ENCODE measurements at places on chromosomes 16 and 17.

GRCh38 chr17:17405673-17406072 is 71.1 kb upstream of the MED9 start:
- no peak for DNase-seq

GRCh38 chr17:12040478-12040877 is 19.8 kb downstream of the MAP2K4 start:
- no peak for DNase-seq

DNA sequence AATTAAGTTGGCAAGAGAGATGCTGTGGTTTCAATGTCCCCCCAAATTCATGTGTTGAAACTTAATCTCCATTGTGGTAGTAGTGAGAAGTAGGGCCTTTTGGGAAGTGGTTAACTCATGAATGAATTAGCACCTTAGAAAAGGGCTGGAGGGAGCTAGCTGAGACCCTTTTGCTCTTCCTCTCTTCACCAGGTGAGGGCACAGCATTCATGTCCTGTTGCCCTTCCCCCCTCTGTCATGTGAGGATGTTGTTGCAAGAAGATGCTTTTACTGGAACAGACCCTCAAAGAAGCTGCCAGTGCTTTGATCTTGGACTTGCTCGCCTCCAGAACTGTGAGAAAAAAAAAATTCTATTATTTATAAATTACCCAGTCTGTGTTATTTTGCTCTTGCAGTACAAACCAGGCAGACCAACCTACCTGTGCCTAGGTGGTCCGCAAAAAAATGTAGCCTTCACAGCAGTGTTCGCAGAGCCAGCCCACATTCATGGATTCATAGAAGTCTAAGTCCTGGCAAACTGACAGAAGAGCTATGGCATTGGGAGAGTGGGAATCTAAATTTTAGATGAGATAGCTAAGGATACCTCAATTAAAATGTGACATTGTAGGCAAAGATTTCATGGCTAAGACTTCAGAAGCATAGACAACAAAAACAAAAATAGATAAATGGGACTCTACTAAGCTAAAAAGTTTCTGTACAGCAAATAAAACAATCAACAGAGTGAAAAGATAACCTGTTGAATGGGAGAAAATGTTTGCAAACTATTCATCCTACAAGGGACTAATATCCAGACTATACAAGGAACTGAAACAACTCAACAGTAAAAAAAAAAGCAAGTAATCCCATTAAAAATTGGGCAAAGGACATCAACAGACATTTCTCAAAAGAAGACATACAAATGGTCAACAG is 32.0 kb upstream of the ABCA5 start:
- no peak for DNase-seq

DNA sequence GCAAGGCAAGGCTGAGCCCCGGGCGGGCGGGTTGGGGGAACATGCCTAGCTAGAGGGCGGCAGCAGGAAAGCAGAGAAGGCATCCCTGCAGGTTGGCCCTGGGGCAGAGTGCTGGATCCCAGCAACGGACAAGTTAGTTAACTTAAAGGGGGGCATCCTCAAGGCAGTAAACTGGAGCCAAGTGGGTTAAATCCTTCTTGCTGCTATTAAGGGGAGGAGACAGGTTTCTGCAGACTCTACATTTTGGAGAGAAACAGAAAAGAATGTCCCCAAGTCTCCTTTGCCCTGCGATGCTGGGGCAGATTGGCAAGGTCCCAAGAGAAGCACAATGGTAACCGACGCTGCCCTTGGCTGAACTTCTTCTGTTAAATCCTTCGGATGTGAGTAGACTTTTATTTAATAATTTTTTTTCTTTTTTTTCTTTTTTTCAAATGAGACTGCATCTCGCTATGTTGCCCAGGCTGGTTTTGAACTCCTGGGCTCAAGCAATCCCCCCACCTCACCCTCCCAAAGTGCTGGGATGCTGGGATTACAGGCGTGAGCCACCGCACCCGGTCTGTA is 14.0 kb downstream of the ATP5PD start:
- DNase-seq = no peak

DNA sequence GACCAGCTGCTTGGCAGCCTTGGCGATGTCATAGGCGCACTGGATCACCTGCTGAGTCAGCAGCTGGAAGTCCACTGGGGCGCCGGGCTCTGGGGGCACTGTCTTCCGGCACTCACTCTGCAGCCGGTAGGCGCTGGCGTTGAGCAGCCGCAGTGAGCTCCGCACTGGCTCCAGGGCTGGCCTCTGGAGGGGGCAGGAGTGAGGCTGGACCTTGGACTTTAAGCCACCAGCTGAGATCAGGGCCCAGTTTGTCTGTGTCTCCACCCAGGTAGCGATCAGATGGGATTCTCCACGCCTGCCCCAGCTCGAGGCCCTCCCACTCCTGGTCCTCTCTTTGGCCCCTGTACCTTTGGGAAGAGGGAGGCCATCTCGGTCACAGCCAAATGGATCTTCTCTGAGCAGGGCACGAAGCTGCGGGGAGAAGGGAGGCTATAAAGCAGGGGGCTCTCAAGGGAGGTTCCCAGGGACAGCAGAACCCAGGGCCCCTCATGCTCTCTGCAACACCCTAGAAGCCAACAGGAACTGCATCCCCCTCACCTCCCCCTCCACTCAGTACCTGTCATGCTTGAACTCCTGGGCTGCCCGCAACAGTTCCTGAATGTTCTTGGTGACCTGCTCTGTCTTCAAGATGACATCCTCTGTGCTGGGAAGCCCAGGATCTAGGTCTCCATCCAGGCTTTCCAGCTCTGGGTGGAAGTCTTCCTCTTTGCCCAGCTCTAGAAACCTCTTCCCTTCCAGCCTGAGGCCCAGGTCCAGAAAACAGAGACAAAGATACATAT is 6.4 kb downstream of the TP53I13 start:
- no peak for DNase-seq

- DNase-seq = no peak
These were observed 338.3 kb downstream of the CA10 start for GRCh38 chr17:51820252-51820651.

- DNase-seq = no peak
These were observed 37.5 kb downstream of the SPECC1 start for GRCh38 chr17:20046629-20047028.

GRCh38 chr16:81937305-81938038 is 73.8 kb downstream of the SDR42E1 start:
- DNase-seq = no peak

DNA sequence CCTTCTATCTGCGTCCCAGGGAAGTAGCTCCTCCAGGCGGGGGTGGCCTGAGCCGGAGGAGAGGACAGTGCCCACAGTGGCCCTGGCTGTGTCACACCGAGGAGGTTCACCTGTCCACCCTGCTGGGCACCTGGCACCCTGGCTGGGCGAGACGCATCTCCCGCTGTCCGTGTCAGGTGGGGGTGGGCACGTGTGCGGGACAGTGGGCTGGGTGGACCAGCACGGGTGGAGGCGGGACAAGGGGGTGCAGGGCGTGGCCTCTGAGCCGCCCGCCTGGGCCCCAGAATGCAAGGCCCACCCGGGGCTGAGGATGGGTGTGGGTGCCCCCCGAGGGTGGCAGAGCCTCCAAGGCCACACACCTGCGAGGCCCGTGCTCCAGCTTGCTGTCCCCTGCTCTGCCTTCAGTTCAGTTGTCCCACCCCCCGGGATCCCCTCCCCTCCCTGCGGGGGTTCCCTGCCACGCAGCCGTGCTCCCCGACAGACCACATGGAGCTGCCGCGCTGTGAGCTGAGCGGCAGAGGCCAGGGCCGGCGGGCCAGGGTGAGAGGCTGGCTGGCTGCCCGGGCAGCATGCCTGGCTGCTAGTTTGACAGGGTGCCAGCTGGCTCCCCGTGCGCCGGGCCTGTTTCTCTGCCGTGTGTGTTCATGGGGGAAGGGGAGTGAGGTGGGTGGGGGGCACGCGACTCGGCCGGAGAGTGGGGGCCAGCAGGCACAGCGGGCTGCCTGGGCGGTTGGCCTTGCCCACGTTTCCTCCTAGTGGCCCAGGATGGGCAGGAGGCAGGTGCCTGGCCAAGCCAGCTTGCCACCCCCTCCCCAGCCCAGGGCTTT is 33.9 kb downstream of the BAHCC1 start:
- DNase-seq = no peak

DNA sequence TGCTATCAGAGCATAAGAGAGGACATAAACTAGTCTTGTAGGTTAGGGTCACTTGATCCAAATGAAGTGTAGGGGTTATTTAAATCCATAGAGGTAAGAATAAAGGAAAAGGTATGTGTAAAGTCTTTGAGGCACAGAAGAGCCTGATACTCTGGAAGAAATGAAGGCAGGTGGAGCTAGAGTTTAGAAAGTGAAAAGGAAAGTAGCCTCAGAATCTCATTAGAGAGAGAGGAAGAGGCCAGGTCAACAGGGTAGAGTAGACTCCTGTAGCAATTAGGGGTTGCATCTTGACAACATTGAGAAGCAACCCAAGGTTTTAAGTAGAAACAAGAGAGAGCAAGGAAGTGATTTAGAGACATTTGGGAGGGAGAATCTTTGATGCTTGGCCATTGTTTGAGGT is 235.2 kb upstream of the SOX9 start:
- DNase-seq = no peak

DNA sequence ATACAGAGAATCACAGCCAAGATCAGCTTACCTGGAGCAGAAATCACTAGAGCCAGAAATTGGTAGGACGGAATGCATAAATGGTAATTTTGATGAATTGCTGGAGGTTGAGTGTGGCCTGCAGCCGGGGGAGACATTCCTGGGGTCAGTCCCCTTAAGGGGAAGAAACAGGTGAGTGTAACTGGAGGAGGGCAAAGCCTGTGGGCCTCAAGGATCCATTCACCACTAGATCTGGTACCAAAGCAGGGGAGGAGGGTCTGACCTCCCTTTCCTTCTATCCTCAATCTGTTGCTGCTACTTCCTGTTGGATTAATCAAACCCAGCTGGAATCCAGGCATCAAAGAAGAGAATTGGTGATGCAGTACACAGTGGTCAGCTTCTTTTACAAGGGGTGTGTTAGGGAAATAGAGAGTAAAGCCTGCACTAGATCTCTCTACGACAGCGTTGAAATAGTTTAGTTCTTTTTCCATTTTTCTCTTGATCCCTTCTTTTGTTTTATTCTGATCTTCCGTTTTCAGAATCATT is 8.6 kb upstream of the ABCA9 start:
- DNase-seq = no peak

DNA sequence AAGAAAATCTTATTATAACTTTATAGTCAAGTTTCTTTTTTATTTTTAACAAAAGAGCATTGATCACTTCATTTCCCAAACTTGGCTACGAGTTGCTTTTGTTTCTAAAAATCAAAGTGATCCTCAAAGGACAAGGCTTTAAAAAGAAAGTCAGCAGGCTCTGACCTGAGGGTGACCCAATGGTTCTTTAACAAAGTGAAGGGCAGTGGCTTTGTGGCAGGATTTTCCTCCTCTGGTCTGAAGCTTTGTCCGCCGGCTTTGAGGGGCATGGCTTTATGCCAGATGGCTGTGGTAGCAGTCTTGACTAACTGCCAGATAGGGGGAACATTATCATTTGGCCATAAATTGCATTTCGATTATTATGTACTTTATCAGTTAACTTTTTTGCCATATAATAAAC is 28.5 kb downstream of the IQCK start:
- DNase-seq = no peak

- DNase-seq = no peak
These were observed 3.2 kb downstream of the SOST start for GRCh38 chr17:43755389-43755875.

- DNase-seq = no peak
These were observed 32.9 kb downstream of the SNX29 start for GRCh38 chr16:12009462-12009861.

DNA sequence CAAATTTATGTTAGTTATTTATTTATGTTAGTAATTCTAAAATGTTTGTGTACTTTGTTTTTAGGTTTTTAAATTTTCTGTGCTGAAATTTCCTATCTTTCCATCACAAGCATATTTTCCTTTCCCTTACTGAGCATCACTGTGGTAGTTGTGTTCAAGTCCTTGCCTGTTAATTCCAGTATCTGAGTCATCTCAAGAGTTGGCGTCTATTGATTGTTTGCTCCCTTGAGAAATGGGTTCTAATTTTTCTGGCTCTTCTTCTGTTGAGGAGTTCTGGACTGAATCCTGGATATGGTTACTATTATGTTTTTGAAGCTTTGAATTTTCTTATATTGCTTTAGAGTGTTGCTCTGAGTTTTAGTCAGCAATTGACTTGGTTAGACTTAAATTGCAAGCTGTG is 56.3 kb downstream of the GAN start:
- DNase-seq = no peak

All from stimulated activated CD8-positive, alpha-beta memory T cell treated with anti-CD3 and anti-CD28 coated beads, Interleukin-4, amount 100 ng/mL, for 1 hour (primary cell).